Activated CD4-positive, alpha-beta T cell treated with anti-CD3 and anti-CD28 coated beads, Interleukin-2, amount 10 ng/mL, durations not matched to agents 7 days and 5 days (primary cell): ENCODE measurements at places on chromosomes 6 and 20. TPM values are rescaled to one million over a fixed set of nuclear protein-coding genes. Genes with fewer than 3 reads are reported as not detected.
A peak's percentile ranks its signal among the peaks of the same experiment; 100 is the strongest.

DNA sequence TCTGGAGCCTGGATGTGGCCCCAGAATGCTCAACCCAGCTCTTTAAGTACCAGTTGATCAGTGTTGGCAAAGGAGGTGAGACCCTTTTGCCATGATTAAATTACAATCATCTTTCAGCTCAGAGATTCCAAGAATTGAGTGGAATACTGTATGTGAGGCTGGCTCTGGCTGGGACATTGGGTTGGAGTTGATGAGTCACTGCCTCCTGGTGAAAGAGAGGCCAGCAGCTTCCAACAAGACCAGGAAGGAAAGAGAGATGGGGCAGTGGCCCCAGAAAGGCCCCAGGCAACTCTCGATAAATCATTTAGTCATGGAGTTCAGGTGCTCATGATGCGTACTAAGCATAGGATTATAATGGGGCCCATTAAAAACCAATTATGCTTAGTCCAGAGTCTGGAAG, 2.1 kb downstream of the TGM6 start:
- H3K4me3 ChIP-seq, result no peak overlapping the region
- peaks cover 23% of the 10 kb centered on the region for H3K27me3 ChIP-seq
- H3K36me3 ChIP-seq, result no peaks in the 10 kb centered on the region
- peaks cover 34% of the 10 kb centered on the region for H3K4me1 ChIP-seq

GRCh38 chr6:75397656-75398465, 95.7 kb downstream of the FILIP1 start:
- DNase-seq, result no peak
- peaks cover 14% of the 10 kb centered on the region for H3K27me3 ChIP-seq
- H3K27ac ChIP-seq, result no peak overlapping the region
- H3K4me3 ChIP-seq, result no peak overlapping the region
- H3K4me1 ChIP-seq, result no peaks in the 10 kb centered on the region
- no peaks in the 10 kb centered on the region for H3K36me3 ChIP-seq

DNA sequence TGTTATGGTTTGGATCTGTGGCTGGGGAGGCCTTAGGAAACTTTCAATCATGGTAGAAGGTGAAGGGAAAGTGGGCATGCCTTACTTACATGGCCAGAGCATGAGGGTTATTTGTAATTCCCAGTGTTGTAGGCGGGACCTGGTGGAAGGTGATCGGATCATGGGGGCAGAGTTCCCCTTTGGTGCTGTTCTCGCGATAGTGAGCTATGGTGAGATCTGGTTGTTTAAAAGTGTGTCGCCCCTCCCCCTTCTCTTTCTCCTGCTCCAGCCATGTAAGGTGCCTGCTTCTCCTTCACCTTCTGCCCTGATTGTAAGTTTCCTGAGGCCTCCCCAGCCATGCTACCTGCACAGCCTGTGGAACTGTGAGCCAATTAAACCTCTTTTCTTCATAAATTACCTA, 145.8 kb downstream of the TFAP2C start:
- peaks cover 18% of the 10 kb centered on the region for H3K4me1 ChIP-seq
- H3K27me3 ChIP-seq, result no peaks in the 10 kb centered on the region
- H3K36me3 ChIP-seq, result no peaks in the 10 kb centered on the region
- H3K4me3 ChIP-seq, result no peak overlapping the region
- no peak for DNase-seq

DNA sequence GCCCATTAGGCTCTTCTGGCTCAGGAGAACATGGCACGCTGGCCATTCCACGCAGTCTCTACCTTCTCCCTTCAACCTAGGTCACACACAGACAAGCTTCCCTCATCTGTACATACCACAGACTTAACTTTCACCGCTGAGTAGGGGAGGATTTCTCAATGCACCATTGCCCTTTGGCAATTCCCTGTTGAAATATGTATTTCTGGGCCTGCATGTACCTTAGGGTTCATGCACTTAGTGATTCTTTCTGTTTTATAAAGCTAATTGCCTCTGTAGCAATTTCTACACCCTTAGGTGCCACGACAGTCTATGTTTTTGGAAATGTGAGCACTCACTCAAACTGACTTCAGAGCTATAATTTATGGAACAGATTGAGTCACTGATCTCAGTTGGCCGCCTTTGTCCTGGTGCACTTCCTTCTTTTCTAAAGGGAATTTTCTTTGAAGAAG, 253.8 kb upstream of the PRDM1 start:
- H3K27ac ChIP-seq, result no peak overlapping the region
- no peak overlapping the region for H3K4me3 ChIP-seq
- peaks cover 2% of the 10 kb centered on the region for H3K27me3 ChIP-seq
- DNase-seq, result no peak

GRCh38 chr6:139981768-139982181, 607.3 kb upstream of the CITED2 start:
- H3K27ac ChIP-seq, result no peak overlapping the region
- H3K36me3 ChIP-seq, result no peaks in the 10 kb centered on the region
- no peaks in the 10 kb centered on the region for H3K27me3 ChIP-seq

DNA sequence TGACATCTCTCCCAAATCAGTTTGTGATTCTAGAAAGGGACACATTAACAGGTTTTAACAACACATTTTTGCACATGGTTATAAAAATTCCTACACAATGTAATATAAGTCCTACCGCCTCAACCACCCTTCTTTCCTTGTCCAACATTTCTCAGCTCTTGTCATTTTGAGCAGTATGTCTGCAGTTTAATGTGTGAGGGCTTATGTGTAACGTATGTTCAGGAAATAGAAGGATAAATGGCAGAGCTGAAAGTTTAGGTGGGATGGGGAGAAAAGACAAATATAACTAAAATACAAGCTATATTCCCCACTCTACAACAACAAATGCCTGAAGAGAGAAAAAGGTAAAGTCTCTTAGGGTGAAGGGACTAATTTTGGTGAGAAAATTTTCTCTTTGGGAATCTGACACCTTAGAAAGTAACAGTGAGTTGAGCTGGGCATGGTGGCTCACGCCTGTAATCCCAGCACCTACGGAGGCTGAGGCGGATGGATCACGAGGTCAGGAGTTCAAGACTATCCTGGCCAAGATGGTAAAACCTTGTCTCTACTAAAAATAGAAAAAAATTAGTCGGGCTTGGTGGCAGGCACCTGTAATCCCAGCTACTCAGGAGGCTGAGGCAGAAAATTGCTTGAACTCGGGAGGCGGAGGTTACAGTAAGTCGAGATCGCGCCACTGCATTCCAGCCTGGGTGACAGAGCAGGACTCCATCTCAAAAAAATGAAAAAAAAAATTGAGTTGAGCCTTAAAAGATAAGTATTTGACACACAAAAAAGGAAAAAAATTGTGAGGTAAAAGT, 5.1 kb downstream of the PNRC1 start:
- no peak overlapping the region for H3K4me3 ChIP-seq
- no peaks in the 10 kb centered on the region for H3K27me3 ChIP-seq
- H3K4me1 ChIP-seq, result peaks cover 32% of the 10 kb centered on the region
- H3K36me3 ChIP-seq, result peaks cover 52% of the 10 kb centered on the region
- H3K27ac ChIP-seq, result no peak overlapping the region

DNA sequence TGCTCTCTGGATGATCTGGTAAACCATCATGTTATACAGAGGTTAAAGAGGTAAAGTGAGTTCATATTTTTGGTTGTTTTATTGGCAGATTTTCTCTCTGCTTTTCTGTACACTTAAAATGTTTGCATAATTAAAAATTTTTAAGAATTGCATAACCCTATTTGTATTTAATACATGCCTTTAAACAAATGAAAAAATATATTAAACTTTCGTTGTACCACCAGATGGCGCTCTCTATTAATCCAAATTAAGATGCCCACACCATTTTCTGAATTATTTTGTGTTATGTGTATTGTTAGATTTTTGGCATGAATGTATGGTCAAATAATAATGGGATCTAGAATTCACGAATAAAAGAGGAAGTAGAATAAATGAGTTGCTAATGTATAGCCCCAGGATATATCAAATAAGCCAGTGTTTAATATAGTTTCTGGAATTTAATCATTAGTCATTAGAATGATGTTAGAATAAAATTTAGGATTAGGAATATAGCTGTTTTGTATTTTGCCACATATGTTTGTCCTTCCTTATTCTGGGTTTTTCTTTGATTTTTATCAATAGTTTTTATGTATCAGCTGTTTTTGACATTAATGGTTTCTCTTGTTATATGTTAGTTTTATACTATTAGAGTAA, 38.9 kb downstream of the SMAP1 start:
- H3K27ac ChIP-seq, result no peak overlapping the region
- peaks cover 19% of the 10 kb centered on the region for H3K4me1 ChIP-seq
- H3K4me3 ChIP-seq, result no peak overlapping the region
- no peaks in the 10 kb centered on the region for H3K27me3 ChIP-seq
- peak; percentile 26 for DNase-seq

DNA sequence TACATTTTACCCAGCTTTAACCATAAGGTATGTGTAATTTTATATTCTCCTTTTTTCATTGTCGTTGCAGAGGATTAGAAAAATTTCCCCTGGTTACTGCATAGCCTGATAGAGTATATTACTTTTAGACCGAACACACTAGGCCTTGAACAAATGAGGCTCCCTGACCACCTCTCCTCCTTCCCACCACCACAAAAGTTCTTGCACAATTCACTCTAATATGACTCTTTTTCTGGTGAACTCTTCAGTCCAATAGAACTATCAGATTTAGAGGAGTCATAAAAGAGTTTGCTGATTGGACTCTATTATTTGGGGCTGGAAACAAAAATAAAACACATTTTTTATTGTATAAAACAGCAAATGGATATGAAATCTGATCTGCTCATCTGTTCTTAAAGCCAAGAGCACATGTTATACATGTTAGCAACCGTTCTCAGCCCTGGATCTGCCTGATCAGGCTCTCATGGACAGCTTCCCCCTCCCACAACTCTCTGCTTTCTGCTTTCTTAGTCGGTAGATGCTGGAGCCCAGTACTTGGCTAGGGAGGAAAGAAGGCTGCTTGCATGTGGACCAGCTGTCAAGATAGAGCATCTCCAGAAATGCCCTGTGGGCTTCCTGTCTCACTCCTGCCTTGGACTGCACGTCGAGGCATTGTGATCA, 83.5 kb downstream of the CD164 start:
- no peak overlapping the region for H3K4me3 ChIP-seq
- no peaks in the 10 kb centered on the region for H3K4me1 ChIP-seq
- H3K36me3 ChIP-seq, result no peaks in the 10 kb centered on the region
- DNase-seq, result no peak

DNA sequence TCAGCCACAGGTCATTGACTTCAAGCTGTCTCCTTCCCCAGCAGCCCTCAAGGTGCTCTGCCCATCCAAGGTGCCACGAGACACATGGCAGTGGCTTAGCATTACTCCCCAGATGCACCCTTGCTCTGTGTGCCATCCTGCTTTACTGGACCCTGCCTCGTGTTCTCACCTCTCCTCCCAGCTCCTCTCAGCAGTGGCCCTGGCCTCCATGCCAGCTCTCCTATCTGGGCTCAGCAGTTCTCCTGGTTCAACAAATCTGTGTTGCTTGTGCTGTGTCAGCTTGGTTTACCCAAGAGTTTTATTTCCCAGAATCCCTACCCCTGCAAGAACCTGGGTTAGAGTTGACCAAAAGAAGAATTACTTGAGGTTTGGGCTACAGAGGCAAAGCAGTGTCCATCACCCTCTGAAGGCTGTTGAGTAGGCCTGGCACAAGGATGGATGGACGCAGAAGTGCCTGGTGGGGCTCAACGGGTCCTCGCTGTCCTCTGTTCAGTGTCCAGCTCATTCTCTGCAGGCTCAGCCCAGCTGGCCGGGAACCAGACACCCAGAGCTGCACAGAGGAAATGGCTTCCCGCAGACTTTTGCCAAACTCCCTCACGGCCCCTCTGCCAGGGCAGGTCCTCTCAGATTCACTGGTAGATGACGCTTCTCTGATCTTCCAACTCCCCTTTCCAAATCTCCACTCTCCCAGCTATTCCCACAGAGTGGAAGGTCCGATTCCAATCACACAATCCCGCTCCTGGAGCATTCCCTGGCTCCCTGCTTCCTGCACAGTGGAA, 82.6 kb downstream of the FOXA2 start:
- H3K27ac ChIP-seq, result no peak overlapping the region
- no peak overlapping the region for H3K4me3 ChIP-seq
- no peaks in the 10 kb centered on the region for H3K4me1 ChIP-seq
- H3K27me3 ChIP-seq, result no peaks in the 10 kb centered on the region

DNA sequence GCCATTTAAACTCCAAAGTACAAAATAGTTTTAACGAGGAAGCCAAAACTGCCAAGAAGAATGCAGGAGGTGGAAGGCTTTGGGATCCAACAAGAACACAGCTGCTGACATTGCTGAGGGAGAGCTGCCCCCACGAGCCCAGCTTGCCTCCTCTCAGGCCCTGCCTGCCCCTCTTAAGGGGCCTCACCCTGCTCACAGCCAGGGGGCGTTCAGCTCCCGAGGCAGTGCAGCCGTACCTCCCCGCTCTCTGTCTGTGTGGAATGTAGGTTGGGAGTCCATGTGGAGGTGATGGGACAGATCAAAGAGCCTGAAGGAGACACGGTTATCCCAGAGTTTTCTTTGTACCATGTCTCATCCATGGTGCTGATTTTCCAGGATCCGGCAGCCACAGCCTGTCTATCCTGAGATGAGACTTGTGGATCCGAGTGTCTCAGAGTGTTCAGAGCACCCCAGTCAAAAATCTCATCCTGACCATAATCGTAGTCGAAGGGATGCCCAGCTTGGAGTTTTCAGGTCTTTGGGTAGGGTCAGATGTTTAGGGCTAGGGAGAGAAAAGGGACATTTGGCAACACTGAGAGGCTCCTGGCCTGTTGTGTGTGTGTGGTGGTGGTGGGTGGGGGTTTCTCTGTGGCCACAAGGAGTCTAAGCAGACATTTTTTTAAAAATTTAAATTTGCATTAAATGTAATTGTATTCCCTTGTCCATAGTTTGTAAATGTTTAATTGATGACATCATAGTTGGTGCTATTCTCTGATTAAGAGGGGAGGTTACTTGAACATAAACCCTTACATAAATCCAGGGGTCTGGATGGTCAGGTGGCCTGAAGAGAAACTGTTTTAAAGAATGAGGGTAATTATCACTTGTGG, 111.4 kb upstream of the CLDN20 start:
- peaks cover 2% of the 10 kb centered on the region for H3K36me3 ChIP-seq
- no peak overlapping the region for H3K4me3 ChIP-seq
- peaks cover 64% of the 10 kb centered on the region for H3K4me1 ChIP-seq
- H3K27me3 ChIP-seq, result no peaks in the 10 kb centered on the region
- DNase-seq, result no peak
- peak overlapping the region; percentile 93 for H3K27ac ChIP-seq

DNA sequence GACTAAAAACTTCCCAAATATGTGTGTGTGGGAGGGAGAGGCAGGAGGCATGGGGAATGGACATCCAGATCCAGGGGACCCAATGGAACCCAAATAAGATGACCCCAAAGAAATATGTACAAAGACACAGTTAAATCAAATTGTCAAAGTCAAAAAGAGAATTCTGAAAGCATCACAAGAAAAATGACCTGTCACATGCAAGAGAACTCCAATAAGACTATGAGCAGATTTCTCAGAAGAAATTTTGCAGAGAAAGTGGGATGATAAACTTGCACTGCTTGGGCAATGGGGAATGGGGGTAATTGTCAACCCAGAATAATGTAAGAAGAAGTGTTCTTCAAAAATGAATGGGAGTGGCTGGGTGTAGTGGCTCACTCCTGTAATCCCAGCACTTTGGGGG, 59.5 kb upstream of the PLN start:
- DNase-seq, result no peak
- no peak overlapping the region for H3K27ac ChIP-seq
- H3K36me3 ChIP-seq, result peaks cover 72% of the 10 kb centered on the region
- no peak overlapping the region for H3K4me3 ChIP-seq
- no peaks in the 10 kb centered on the region for H3K27me3 ChIP-seq

Gene FLRT3
- not detected for total RNA-seq

Gene LRRC73
- total RNA-seq, result 0.48 TPM

Gene SRXN1
- 12.9 TPM for total RNA-seq
